ENCODE measurements at places on chromosomes 1 and 21.

DNA sequence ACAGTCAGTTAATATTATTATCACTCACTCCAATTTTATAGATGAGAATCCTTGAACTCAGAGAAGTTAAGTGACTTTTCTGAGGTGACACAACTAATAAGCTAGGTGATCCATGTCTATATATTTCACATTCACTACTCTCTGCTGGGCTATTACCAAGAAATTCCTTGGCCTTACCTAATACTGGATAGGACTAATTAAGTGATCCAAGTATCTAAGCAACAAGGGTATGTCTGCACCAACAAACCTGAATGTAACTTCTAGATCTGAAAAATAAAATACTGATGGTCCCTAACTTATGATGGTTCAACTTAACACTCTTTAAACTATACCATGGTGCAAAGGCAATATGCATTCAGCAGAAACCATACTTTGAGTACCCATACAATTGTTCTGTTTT is 14.8 kb upstream of the CASQ2 start:
- no peak for DNase-seq

DNA sequence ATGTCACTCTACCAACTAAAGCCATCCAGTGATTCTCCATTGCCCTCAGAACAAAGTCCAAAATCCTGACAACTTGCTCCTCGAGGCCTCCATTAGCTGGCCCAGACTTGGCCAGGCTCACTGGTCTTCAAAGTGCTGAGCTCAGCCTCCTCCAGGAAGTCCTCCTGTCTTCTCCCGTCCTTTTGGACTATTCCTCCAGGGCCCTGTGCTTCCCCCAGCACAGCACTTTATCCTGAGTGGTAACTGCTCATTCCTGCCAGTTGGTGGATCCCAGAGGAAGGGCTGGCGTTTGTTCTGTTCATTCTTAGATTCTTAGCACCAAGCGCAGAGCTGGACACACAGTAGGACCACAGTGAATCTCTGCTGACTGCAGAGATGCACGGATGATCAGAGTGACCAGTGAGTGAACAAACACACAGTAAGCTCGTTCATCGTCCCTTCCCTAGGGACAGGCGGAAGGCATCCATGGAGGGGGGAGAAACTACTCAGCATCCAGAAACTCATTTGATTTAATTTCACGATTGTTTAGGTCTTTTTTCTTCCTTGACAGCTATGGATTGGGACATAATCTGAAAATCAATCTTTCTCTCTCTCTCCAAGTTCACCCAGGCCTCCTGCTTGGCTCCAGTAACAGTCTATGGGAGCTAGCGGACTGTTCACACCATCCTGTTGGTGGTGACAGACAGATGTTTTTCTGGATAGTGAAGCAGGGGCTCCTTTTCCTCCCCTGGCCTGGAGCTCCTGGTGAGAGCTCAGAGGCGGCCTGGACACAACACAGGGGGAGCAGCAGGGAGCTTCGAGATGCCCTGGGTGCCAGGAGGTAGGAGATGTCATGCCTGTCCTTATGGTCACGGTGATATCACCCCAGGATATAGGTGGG is 180.2 kb downstream of the PTPRU start:
- DNase-seq, result no peak

DNA sequence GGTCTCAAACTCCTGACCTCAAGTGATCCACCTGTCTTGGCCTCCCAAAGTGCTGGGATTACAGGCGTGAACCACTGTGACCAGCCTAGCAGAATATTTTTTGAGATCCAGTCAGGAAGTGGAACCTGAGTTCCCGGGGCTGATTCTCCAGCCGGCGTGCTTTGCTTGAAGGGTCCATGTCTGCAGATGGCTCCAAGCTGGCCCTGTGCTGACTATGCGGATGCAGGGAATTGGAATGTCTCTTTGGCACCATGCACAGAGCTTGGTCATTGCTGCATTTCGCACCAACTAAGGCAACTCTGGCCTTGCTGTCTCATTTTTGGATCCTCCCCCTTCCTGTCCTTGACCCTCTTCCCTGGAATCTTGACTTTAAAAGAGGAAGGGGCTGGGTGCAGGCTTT is 28.1 kb downstream of the ARHGEF10L start:
- DNase-seq, result no peak

DNA sequence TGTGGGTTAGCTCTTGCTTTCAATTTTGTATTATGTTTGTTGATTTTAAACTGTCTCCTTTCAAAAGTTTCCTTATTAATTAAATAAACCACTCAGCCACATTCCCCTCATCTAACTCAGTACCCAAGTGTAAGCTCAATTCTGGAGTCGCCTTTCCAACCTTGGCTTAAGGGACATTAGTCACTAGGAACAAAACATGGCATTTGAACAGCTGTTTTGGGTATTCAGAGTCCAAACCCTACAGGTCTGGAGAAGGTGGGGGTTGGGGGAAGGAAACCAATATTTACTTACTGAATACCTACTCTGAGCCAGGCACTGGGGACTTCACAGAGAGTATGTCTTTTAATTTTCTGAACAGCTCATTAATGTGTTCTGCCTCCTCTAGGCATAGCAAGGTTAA is 117.2 kb upstream of the JUN start:
- DNase-seq, result no peak

GRCh38 chr1:48898894-48899293 is 122.2 kb upstream of the BEND5 start:
- no peak for DNase-seq
